ENCODE measurements at places on chromosomes 3 and 15.

DNA sequence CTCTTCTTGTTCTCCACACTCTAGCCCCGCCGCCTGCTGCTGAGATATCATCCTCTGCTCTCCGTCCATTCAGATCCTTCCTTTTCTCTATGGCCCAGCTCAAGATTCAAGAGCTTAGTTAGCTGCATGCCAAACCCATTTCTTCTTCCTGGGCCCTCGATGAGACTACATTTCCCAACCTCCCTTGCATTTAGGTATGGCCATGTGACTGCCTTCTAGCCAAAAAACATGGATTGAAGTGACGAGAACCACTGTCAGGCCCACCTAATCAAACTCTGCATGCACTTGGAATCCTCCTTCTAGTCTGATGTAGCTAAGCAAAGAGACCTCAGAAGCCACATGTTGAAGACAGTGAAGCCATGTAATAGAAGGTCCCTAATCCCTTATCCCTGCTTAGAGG is 308.2 kb downstream of the VPS13C start:
- DNase-seq: no peak

- DNase-seq: no peak
Observed at GRCh38 chr3:48830715-48831114, 17.0 kb downstream of the PRKAR2A start.

- DNase-seq: no peak
Observed at GRCh38 chr3:127247292-127247691, 40.6 kb downstream of the PRR20G start.

- DNase-seq: no peak
Observed at GRCh38 chr15:63860555-63860954, 26.8 kb upstream of the HERC1 start.

DNA sequence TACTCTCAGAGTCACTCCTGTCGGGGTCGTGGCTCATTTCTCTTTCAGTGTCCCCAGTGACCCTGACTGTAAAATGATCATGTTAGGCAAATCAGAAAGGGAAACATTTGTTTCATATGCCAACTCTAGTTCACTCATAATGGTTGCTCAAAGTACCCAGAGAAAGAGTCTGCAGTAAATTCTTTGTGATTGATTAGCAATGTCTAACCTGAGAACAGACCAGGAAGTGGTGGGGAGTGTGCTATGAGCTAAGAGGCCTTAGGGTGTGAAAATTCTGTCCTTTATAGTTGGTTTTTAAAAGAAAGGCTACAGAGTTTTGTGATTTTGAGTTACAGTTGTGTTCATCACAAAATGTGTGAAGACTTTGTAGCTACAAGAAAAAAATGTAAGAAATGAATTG is 108.9 kb downstream of the EDEM1 start:
- DNase-seq: no peak

Measured in activated CD8-positive, alpha-beta memory T cell treated with anti-CD3 and anti-CD28 coated beads for 4 hours (primary cell).